ENCODE measurements at places on chromosomes 16 and 17.

DNA sequence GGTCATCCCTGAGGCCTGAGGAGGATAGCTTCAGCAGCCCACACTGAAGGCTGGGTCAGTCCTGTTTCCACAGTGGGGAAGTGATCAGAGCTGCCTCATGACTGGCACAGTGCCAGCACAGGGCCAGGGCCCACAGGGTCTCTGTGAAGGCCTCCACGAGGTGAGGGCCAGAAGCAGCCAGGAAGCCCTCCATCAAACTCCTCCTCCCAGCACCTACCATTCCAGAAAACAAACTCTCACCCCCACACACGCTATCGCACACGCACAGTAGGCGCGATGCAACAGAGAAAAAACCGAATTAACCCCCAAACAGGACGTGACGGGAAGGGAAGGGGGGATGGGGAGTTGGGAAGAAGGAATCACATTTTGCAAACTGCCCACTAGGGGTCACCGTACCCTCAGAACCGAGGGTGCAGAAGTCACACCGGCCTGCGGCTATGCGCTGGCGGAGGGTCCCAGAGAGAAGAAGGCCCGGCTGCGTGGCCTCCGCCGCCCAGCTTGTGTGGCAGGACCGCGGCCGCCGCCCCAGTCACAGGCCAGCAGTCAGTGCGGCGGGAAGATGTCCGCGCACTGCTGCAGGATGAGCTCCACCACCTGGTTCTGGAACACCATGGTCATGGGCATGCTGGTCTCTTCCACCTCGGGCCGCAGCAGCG is 37.6 kb downstream of the ARHGAP27 start:
- no peak for DNase-seq

DNA sequence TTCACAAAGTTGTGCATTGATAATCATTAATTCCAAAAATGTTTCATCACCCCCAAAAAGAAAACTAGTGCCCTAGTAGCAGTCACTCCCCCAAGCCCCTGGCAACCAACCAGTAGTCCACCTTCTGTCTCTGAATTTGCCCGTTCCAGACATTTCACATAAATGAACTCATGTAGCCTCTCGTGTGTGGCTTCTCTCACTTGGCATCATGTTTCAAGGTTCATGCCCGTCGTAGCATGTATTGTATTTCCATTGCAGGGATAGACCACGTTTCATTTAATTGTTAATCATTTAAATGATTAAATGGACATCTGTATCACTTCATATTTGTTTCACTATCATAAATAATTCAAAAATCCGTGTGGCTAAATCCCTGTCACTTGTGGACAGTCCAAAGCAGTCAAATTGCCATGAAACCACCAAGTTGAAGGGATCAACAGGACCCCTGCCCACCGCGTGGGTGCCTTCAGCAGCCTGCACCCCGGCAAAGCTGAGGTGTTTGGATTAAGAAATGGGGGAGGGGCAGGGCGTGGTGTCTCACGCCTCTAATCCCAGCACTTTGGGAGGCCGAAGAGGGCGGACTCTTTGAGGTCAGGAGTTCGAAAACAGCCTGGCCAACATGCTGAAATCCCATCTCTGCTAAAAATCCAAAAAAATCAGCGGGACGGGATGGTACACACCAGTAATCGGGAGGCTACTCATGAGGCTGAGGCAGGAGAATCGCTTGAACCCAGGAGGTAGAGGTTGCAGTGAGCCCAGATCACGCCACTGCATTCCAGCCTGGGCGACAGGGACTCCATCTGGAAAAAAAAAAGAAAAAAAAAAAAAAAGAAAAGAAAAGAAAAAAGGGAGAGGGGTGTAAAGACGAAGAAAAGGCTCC is 8.7 kb upstream of the FLYWCH2 start:
- DNase-seq: no peak

DNA sequence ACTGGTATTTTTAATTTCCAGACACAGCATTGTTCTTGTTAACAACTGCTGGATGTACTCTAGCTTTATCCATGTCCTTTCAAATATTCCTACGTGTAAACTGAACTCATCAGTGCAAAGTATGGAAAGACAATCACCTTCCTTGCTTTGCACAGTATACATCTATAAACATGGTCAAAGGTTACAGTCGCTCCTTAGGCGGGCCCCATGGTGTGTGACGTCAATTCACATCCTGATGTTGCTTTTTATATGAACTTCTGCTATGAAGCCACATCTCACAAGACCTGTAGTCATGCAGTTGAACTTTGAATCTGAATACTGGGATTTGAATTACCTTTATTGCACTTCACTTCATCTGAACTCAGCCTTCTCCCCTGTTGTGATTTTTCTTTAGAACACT is 447.6 kb upstream of the PSMD7 start:
- DNase-seq: no peak

- no peak for DNase-seq
These were observed 25.2 kb upstream of the TNS4 start for GRCh38 chr17:40526668-40527067.

DNA sequence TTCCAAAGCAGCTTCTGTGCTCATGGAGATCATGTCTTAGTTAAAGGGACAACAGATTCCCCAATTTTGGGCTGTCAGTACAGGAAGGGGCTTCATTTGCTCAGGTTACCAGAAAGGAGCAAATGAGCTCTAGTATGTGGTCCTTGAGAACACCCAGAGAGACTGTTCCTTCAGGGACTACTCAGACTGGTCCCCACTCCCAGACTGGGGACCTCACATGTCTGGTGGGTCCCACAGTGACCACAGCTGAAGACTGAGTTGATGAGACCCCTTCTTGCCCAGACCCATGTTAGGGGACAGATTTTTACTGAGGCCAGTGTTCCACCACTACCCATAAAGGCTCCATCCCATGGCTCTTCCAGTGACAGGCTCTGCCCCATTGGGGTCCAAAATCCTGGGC is 1695.2 kb downstream of the TP53TG3F start:
- no peak for DNase-seq

DNA sequence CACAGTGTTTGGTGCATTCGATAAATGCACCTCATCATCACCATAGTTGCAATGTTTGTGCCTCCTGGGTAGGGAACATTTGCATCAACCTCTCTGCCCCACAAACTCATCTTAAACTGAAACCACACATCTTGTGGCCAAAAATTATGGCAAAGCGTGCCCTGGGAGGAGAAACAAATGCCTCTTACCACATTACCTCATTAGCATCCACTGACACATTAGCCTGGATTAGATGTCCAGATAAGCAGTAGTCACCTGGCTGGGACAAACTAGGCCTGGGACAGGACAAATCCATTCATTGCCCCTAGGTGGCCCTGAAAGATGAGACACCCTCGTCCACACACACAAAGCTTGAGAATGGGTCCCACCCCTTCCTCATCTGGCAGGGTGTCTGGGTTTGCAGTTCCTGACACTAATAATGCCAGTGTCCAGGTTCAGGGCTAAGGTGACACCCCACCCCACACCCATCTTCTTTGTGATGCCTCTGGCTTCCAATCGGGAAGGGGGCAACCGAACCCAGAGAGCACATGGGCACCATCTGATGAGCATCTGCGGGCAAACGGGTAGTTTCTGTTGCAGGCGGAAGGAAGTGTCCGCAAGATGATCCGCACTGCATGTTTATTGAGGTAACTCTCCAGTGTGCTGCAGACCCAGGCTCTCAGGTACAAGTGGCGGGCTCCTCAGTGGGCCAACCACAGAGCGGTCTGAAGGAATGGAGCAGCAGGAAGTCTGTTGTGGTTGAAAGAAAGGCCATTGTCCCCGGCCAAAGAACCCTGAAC is 8.6 kb downstream of the XYLT1 start:
- no peak for DNase-seq

GRCh38 chr16:85529489-85530369 is 83.4 kb upstream of the GSE1 start:
- DNase-seq: no peak

- no peak for DNase-seq
These were observed 55.5 kb downstream of the SEC14L1 start for GRCh38 chr17:77196251-77196650.

DNA sequence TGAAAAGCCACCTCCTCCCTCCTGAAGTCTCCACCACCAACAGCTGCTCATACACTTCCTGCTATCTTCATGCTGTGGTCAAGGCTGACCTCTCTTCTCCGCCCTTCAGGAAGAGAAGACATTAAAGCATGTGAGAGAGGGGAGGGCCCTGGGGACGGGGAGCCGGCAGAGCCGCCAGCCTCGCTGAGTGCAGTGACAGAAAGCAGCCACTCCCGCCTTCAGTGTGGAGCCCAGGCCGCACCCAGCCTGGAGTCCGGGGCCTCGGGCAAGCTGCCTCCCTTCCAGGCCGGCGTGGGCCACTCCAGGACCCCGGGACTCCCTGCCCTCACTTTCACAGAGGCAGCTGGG is 94.7 kb upstream of the TNRC6C start:
- no peak for DNase-seq

DNA sequence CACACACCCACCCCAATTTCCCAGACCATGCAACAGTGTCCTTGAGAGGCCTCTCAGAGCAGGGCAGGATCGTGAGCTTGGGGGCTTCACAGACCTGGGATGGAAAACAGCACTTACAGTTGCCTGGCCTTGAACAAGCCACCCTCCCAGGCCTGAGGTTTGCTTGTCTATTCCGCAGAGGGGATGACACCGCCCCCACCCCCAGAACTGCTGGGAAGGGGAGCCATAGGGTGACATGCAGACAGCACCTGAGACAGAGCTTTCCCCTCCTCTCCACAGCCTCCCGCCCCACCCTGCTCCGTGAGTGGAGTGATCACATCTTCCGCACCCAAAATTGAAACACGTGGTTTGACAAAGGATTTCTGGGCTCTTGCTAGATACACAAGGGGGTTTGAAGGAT is 131.5 kb upstream of the TNRC6C start:
- no peak for DNase-seq

DNA sequence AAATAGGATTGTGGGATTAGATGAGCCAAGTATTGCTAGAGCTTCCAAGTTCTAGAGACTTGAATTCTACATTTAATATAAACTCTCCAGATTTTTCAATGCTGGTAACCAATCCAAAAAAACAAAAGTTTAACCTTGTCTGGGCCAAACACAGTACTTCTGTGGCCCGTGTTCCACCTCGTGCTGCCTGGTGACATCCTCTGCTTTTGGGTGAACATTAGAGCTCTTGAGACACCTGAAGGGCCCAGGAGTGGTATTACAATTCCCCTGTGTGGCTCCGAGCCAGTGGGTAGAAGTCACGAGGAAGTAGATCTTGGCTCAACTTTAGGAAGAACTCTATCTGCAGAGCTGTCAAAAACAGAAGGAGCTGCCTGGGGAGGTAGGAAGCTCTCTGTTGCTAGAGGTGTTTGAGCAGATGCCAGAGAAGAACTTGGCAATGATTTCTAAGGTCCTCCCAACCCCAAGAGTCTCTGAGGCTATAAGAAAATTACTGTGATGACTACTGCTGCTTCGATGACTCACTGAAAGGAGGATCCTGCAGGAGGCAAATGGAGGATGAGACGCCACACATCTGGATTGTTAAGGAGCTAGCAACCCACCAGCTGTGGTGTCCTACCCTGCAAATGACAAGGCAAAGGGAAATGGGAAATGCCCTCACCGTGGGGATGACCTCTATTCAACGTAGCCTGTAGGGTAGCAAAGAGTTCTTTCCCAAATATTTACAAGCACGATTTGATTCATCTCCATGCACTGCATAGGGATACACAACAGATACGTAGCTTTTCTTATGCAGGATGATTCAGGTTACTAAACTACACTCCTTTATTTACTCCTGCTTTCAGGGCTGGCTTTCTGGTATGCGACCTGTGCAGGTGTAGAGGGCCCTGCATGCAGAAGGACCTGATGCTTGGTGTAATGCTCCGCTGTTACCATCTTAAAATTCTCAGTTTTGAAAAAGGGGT is 45.8 kb upstream of the GAS7 start:
- no peak for DNase-seq

- no peak for DNase-seq
These were observed 51.1 kb downstream of the SF3B3 start for GRCh38 chr16:70574595-70575271.

GRCh38 chr17:333626-334396 is 18.8 kb downstream of the RPH3AL start:
- no peak for DNase-seq

DNA sequence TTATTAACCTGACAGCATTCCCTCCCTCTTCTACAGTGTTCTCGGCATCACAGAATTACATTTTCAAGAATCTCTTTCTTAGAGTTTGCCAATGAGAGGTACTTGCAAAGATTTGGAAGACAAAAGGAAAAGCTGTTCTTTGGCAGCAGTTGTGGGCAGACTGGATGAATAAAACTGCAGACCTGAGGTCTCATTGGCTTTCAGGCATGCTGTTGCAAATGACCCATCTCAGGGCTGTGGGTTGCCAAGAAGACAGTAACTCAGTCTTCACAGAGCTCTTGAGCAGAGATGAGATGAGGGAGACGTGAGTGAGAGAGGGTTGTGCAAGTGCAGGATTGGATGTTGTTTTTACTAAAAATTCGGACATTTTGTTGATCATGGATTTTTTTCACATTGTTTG is 11.3 kb upstream of the USP31 start:
- DNase-seq: no peak

DNA sequence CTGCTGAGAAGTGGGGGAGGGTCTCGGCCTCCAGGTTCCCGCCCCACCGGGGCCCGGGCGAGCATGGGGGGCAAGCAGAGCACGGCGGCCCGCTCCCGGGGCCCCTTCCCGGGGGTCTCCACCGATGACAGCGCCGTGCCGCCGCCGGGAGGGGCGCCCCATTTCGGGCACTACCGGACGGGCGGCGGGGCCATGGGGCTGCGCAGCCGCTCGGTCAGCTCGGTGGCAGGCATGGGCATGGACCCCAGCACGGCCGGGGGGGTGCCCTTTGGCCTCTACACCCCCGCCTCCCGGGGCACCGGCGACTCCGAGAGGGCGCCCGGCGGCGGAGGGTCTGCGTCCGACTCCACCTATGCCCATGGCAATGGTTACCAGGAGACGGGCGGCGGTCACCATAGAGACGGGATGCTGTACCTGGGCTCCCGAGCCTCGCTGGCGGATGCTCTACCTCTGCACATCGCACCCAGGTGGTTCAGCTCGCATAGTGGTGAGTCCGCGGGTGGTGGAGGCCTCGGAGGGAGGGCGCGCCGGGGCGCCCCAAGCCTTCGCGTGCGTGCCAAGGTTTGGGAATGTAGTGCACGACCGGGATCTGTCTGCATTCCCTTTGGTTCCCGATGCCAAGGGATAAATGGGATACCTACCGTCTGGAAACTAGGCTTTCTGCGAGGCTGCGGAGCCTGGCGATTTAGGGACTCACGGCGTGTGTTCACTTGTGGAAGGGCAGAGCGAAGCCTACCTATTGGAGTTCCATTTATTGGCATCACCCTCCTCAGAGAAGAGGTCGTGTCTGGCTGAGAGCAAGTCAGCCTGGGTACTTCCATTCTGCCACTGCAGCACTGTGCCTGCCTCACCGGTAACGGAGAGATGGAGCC is 1.0 kb downstream of the ZNRF1 start:
- DNase-seq: peak; percentile 12

GRCh38 chr17:71869841-71870545 is 250.8 kb upstream of the SOX9 start:
- DNase-seq: no peak

DNA sequence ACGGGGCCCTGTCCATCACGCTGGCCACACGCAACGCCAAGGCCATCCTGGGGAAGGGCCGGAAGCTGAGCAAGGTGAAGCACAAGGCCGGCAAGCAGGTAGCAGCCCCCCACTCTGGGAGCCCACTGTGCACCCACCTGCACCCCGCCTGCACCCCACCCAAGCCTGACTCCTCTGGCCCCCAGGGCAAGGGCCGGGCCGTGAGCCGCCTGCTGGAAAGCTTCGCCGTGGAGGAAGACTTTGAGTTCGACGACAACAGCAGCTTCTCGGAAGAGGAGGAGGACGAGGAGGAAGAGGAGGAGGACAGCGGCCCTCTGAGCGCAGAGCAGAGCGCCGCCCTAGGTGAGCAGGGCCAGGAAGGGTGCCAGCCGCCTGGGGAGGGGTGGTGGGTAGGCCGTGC is 54.0 kb downstream of the ACTG1 start:
- DNase-seq: no peak

- DNase-seq: peak; percentile 63
These were observed 9.2 kb downstream of the OR2C1 start for GRCh38 chr16:3364774-3365427.

All from activated CD4-positive, CD25-positive, alpha-beta regulatory T cell (primary cell).